NAMALWA (cell line): ENCODE measurements at places on chromosomes 13 and 19.

DNA sequence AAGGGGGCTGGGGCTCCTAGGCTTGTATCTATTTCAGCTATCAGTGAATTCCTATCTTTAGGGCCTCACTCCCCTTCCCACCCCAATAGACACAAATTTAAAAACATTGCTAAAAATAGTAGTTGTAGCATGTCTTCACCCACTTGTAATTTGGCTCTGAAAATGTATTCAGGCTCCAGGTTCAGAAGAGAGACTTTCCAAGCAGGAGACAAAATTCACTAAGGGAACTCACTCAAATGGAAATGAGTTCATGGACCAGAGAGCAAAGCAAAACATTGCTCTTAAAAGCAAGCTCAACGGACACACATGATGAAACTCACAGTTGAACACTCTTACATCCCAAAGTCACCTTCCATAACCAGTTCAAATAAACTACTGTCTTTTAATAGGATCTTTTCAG, 36.8 kb downstream of the PHF11 start:
- DNase-seq, result peak; percentile 36

- no peak for DNase-seq
Measured at GRCh38 chr13:34300559-34300958, 482.6 kb downstream of the RFC3 start.

DNA sequence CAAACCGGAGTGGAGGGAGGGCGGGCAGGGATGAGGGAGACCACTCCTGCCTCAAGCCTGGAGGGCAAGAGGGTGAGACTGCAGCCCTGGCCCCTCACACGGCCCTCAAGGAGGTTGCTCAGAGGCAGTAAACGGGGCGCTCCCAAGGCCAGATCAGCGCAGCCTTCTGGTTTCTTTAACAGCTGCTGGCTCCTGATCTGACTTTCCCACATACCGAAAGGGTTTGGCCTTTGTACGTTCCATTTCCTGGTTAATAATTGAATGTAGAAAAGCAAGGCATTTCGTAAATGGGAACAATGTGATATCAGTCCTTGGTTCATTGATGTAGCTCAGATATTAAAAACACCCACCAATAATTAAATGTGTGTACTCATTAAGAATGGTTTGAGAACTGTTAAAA, 71.5 kb downstream of the GGACT start:
- no peak for DNase-seq

DNA sequence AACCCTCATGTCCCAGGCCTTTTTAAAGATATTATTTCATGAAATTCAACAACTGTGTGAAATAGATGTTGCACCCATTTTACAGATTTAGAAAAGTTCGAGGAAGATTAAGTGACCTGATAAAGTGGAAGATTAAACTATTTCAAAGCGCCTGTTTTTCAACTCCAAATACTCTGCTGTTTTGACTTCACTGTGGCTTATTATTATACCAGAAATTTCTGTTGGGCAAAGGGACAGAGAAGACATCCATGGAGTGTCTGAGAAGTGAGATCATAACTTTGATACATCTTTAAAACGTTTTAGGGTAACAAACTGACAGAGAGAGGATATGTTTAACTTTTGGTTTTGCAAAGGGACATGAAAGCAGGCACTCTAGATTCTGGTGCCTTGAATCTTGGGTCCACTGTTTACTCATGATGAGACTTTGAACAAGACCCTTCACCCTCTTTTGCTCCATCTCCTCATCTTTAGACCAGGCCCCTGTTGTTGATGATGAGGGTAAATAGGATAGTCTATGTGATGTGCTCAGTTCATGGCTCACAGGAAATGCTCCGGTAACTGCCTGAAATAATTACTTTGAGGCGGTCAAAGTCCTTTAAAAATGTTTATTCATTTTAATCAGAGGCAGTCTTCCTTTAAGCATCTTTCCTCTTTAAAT, 55.4 kb downstream of the RFC3 start:
- no peak for DNase-seq

- DNase-seq, result peak; percentile 58
Measured at GRCh38 chr13:103788061-103788652, 721.9 kb upstream of the SLC10A2 start.

GRCh38 chr13:106515635-106516254, 19.7 kb downstream of the EFNB2 start:
- no peak for DNase-seq

- DNase-seq, result no peak
Measured at GRCh38 chr19:8224394-8225145, 15.4 kb downstream of the CERS4 start.

DNA sequence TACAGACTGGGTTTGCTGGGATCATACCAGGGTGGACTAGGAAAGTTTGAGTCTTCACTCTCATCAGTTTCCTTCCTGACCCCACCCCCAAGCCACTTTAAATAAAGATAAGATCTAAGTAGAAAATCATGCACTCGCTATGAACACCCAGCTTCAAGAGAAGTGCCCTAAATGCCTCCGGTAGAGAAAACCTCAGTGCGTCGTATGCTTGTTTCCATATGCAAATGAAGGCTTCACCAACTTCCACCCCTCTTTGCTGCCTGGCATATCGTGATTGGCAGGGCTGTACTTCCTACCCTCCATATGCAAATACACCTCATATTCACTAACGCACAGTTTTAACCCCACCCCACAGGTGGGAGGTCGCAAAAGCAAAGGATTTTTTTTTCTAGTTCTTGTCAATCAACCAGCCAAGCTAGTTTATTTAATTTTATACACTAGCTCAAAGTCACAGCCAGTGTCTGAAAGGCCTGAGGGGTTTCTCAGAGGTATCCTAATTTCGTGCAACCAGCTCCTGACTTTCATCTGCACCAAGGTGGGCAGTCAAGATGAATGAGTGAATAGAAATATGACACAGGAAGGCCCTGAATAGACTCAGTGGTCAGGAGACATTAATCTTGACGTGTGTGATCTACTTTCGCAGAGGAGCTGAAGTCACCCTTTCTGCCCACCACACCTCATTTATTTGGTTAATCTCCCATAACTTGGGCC, 121.1 kb upstream of the TSHZ3 start:
- DNase-seq, result peak; percentile 3

DNA sequence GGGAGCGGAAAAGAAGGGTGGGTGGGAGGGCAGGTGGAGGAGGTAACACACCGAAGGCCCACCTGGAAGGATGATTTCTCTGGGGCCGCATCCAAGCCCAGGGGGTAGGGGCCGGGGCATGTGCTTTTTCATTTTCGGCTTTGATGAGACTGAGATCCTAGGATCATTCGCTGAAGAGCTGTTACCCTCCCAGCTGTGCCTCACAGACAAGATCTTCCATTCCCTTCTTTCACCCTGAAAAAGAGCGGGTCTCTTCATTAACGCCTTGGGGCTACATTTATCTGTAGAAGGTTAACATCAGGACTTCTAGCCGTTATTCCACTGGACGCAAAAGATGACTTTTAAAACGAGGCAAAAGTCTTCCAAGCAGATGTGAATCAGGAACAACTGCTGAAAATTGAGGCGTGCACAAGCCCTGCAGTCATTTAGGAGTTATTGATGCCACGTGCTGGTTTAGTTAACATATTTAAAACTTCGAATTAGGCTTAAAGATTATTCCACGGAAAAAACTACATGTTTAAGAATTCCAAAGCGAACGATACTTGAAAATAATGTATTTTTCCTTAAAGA, 1.1 kb downstream of the LMO7 start:
- DNase-seq, result no peak

- DNase-seq, result no peak
Measured at GRCh38 chr13:96816874-96817273, 177.4 kb downstream of the OXGR1 start.

- peak; percentile 21 for DNase-seq
Measured at GRCh38 chr13:57946361-57946760, 314.8 kb downstream of the PCDH17 start.

- no peak for DNase-seq
Measured at GRCh38 chr19:44974857-44975256, 19.7 kb downstream of the CLPTM1 start.

DNA sequence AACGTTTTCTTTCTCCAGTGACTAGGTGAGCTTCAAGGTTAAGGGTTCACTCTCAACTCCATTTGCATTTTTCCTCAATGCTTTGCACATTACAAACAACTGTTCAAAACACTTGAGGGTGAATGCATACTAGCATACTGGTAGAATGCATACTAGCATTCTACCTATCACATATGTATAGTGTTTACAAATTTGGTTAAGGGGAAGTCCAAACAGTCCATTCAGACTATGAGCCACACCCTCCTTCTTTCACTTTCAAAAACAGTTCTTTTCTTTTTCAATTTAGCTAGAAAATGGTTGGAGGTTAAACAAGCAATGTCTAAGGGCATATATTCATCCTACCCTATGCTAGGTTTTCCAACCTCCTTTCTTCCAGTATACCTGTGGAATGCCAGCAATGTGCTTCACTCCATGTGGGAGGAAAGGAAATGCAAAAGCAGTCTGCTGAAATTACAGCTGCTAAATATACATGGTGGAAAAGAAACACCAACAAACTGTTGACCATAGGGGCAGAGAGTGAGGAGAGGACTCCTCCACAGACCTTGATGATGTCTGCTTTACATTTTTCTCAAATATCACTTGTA, 102.6 kb downstream of the DOCK9 start:
- DNase-seq, result no peak

DNA sequence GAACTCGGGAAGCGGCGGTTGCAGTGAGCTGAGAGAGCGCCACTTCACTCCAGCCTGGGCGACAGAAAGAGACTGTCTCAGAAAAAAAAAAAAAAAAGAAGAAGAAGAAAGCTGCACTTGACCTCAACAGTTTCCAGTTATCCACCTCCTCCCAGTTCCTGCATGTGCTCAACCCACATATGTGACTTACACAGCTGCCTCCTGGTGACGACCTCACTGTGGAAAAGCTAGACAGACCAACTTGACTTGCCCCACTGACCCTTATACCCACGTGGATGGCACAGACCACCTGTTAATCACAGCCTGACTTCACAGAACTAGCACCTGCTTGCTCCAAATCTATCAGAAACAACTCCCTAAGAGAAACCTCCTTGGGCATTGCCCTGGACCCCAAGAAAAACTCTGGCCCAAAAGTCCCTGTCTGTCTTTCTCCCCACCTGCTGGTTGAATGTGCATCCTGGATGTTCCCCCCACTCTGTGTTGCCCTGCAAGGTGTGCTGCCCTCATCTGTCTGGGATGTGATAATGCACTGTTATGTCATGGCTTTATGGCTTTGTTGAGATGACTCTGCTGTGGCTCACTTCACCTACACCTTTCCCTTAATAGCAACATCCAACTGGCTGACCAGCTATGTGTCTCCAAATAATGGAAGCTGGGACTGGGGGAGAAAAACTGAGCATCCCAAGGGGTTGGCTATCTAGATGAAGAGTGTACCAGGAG, 2.8 kb downstream of the ZNF20 start:
- peak; percentile 69 for DNase-seq

GRCh38 chr13:36445891-36446351, 13.6 kb downstream of the CCNA1 start:
- DNase-seq, result no peak
